ENCODE measurements at places on chromosomes 5 and 9. TPM values are rescaled to one million over a fixed set of nuclear protein-coding genes. Genes with fewer than 3 reads are reported as not detected.

The WNT8A gene
- total RNA-seq = not detected

The GABRA1 gene
- total RNA-seq = not detected

The ADRB2 gene
- total RNA-seq = 1.3 TPM

The RMRP gene
- total RNA-seq = 6,137 TPM

The GRIA1 gene
- 0.50 TPM for total RNA-seq

The OBP2B gene
- not detected for total RNA-seq

The AGXT2 gene
- total RNA-seq = 0.17 TPM

The SNX18 gene
- 405 TPM for total RNA-seq

The ADRA1B gene
- not detected for total RNA-seq

The VLDLR gene
- total RNA-seq = 22.0 TPM

The SLC6A19 gene
- total RNA-seq = not detected

The WDR41 gene
- total RNA-seq = 128 TPM

The SUSD3 gene
- total RNA-seq = 1.3 TPM

The KIF20A gene
- 12.2 TPM for total RNA-seq

The FOXD4L4 gene
- total RNA-seq = 0.29 TPM
